ENCODE measurements at places on chromosomes 3 and 15.
A peak's percentile ranks its signal among the peaks of the same experiment; 100 is the strongest.

GRCh38 chr3:49775538-49775937 is 10.8 kb downstream of the IP6K1 start:
- no peak for DNase-seq

GRCh38 chr3:140610544-140610943 is 67.3 kb upstream of the TRIM42 start:
- DNase-seq, result no peak

GRCh38 chr15:101183931-101184305 is 67.9 kb downstream of the CHSY1 start:
- no peak for DNase-seq

DNA sequence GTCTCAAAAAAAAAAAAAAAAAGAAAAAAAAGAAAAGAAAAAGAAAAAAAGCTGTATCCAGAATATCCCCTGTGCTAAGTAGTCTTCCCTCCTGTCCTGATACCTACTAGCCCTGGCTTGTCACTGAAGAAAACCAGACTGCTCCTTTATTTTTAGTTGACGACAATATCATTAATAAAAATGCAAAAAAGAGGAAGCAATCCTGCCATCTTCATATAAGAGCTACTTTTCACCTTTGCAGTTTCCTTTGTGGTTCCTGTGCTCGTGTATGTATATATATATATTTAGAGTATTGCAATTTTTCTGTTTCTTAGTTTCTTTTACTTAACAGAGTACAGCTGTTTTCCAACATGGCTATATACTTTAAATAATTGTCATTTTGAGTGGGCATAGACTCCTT is 13.6 kb downstream of the C3orf20 start:
- no peak for DNase-seq

DNA sequence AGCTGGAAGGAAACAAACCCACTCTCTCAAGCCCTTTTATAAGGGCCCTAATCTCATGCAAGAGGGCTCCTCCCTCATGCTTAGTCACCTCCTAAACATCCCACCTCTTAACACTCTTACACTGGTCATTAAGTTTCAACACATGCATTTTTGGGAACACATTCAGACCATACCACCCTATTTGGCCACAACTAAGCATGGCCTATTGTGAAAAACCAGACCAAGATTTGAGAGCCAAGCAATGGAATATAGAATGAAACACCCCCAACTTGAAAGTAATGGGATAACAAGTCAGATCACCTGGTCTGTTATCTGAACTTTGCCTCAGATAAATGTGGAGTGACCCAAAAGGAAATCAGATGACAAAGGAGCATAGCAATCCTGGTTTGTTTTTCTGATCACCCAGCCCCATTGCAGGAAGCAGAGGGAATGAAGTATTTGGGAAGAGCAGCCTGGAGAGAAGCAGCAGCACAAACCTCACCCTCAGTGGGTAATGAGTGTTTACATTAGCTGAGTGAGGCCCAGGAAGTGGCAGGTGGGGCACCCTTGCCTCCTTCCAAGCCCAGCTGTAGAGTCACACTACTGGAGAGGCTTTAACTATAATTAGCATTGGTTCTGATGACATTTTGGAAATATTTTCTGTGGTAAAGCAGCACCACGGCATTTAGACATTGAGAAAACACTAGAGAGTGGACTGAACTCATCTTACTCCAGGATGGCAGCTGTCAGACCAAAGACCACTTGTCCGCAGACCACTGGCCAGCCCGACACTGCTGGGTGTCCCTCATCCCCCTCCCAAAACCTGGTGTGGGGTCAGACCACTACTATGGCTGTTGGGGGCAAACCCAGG is 48.8 kb upstream of the PRTG start:
- no peak for DNase-seq

- DNase-seq, result no peak
Measured at GRCh38 chr3:42081838-42082473, 9.2 kb upstream of the TRAK1 start.

DNA sequence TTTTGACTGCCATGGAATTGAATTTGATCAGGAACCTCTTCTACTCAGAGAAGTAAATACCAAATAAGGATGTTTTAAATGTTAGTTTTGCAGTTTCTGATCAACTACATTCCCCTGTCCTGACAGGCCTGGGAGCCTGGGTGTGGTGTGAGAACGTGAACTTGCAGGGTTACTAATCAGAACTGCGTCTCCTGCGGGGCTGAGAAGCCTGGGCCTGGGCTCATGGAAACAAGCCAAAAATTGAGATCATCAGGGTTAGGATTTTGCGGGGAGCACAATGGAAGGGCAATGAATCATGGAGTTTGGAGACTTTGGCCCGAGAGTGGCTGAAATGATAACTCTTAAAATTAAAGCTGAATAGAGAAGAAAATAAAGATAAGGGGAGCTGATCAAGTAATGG is 47.8 kb upstream of the C3orf70 start:
- no peak for DNase-seq

GRCh38 chr3:73480187-73480672 is 144.5 kb downstream of the PDZRN3 start:
- DNase-seq, result no peak

GRCh38 chr3:4504340-4505261 is 11.5 kb downstream of the ITPR1 start:
- DNase-seq, result no peak

- DNase-seq, result no peak
Measured at GRCh38 chr3:42697289-42698051, 5.1 kb downstream of the HHATL start.

GRCh38 chr3:112640276-112640929 is 540 bp downstream of the CCDC80 start:
- peak; percentile 6 for DNase-seq

DNA sequence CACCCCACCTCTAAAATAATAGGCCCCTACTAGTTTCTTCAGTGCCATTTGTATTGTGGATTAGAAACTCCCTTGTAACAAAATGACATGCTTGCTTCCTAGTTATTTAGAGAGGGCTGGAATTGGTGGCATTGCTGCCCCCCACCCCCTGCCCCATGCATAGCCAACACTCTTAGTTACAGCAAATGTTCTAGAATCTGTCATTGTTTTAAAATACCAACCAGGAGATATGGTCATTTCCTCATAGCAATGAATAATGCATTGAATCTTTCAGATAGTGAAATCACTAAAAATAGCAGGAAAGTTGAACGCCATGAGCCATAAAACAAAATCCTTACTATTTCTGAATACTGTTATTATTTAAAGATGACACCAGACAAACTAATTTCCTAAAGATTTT is 292.5 kb downstream of the ARPP21 start:
- DNase-seq, result no peak

GRCh38 chr3:25002052-25002451 is 426.0 kb upstream of the RARB start:
- DNase-seq, result no peak

DNA sequence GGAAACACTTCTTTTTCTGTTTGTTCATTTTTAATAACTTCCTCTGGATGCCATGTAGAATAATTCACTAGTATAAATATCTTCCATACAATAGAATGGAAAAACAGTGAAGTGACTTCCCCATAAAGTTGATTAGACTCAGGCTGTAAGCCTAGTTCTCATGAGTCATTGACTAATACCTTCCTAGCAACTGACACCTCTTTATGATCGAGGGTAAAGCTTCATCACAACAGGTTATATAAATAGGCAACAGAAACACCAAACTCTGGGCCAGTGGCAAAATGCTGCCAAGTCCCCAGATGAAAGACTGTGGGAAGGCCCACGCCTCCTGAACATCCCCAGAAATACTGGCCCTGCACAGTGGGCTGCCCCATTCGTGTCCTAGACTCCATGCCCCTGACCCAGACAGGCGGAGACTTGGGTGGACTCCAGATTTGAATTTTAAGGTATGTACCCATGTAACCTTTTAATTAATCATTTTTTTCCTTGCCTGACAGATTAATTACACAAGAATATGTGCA is 71.3 kb upstream of the TBC1D23 start:
- no peak for DNase-seq

DNA sequence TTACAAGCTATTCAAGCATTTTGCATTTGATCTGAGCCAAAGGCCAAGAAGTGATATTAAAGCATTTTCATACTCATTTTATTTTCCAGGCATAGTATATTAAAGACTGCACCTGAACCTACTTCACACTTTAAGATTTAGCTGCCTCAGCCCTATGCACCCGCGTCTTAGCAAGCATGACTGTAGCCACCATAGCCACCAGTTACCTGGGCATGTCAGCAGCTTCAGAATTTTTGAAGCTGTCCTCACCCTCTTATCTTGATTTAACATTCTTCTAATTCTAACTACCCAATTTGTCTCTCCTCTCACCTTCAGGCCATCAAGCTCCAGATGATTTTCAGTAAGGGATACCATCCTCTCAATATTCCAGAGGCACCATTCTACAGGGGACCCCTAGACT is 39.1 kb upstream of the KLHL6 start:
- no peak for DNase-seq

- DNase-seq, result peak; percentile 2
Measured at GRCh38 chr3:38131621-38132369, 5.1 kb downstream of the ACAA1 start.

- DNase-seq, result no peak
Measured at GRCh38 chr15:101310508-101310907, 15.5 kb upstream of the SNRPA1 start.

GRCh38 chr3:64295594-64295993 is 70.3 kb upstream of the PRICKLE2 start:
- no peak for DNase-seq

DNA sequence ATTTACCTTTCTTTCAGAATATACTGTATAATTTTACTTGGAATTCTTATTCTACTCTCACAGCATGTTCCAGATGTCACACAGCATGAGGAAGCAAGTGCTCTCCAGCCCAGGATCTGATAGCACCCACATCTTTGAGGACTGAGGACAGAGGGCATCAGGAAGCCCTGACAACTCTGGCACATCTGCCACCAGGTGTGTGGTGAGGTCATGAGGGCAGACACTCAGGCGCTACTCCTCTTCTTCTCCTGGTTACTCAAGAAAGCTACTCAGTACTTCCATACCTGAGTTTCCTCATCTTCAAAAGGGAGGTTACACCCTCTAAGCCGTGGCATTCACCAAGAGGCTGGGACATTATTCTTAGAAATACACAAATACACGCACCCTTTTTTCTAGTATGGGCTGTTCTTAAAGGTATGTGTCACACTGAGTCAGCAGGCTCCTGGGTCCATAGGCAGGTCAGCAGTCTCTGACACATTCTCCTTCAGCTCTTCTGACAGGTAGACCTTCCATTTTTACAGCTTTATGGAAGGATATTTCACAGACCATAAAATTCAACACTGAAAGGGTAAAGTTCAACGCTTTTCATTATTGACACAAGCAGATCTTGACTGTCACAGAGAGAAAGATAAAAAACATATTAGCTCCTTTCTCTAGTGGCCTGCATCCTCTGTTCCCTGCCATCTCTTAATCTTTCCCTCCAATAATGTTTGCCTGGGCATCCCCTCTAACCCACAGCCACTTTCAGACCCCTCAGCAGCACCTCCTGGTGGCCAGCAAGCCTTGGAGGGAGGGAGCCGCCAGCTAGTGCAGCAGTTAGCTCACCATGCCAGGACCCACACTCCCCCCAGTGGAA is 103.2 kb upstream of the TJP1 start:
- no peak for DNase-seq

GRCh38 chr3:26236531-26236930 is 386.0 kb upstream of the LRRC3B start:
- no peak for DNase-seq

DNA sequence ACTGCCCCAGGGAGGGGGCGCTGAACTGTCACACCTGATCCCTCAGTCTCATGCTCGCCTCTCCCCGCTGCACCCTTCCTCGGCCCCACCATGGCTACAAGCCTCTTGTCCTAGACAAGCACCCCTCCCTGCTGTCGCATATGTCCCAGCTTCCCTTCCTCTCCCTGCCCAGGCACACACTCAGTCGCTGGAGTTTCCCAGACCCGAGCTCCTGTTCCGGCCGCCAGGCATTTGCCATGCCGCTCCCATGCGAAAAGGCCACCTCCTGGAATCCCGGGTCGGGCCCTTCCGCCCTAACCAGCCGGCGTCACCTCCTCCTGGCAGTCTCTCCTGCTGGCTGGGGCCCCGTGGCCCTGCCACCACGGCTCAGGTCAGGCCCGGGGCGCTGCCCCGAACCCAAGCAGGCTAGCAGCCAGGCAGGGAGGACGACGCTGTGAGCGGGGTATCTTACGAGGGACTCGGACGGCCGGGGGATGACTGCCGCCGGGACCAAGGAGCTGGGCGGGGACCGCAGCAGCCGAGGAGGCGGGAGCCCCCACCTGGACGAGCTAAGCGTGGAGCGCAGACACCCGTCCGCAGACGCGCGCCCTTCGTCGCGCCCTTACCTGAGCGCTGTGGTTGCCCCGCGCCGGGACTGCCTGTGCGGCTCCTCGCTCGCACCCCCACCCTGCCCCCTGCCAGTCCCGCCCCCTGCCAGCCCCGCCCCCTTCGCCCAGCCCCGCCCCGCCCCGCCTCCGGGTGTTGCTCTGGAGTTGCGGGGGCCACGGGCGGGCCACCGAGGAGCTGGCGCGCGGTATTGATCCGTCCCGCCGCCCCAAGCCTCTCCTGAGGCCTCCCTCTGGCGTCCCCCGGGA is at the start of gene ALS2CL:
ALS2CL (minus strand) TSS at position 642 of the 854 bp plus-strand sequence. CDS start 4,239 bp downstream, outside the sequence.
- DNase-seq, result no peak

- no peak for DNase-seq
Measured at GRCh38 chr3:125402639-125403038, 27.5 kb upstream of the ZNF148 start.

DNA sequence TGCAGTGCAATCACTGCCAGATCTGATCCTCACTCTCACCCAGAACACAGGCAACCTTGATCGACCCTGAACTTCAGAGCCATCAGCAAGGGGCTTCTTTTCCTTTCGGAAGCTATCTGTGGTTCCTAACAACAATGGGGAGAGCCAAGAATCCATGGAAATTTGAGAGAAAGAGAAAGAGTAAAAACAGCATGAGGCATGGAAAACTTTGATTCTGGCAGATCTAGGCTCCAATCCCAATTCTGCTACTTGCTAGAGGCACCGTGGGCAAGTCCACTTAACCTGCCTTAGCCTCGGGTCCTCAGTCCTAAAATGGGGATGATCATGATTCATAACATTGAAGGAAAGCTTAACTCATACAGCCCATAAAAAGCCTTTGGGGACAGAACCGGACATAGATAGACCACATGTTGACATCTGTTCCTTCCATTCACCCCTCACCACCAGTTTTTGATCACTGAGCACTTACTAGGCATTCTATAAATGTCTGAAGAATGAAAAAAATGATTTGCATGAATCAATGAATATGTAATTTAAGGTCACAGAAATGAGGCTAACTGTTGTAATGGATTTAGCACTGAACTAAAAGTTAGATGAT is 605.7 kb upstream of the CFAP20DC start:
- DNase-seq, result no peak

DNA sequence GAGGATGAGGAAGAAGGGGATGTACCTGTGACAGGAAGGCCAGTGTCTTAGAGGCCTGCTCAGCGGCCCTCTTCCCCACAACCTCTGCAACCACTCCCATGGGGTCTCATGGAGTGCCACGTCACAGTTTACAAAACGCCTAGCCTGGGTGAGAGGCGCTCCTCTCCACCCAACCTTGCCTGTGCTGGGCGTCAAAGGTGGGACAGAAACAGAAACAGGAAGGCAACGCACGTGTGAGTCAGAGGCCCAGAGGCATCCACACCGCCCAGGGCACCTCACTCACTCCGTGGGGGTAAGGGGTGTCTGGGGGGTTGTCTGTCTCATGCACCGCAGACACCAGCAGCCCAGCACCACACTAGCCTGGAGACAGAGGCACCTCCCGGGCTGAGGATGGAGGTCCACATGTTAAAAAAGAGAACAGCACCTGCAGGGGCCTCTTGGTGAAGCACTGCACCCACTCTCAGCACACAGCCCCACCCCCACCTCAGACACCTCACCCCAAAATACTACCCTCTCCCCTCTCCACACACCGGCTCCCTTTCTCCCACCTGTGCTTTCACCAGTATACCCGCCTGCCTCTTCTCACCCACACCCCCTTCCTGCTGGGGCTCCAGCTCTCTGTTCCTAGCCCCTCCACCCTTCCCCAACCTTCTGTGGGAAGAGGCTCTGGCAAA is 4.7 kb upstream of the CALML4 start:
- no peak for DNase-seq

Measured in NCI-H2227 treated with DMSO at 0.1 percent for 48 hours (cell line).